NCI-H2029 (cell line): ENCODE measurements at places on chromosomes 16 and 17.

- no peak for DNase-seq
Observed at GRCh38 chr17:79303641-79304205, 229.1 kb downstream of the ENGASE start.

DNA sequence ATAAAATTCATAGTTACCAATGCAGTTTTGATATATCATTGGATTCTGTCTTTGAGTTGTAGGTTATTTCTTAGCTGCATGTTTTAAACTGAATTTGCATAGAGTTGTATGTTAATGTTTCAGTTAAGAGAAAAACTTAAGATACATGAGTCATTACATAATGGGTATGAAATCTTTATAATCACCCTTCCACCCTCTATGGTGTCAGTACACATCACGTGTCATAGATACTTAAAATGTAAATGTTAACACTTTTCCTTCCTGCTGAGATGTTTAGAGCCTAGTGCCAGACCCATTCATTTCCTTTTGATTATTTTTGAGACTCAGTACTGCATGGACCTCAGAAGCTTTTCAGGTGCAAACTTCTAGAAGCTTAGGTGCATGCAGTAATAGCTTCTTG lies 20.5 kb downstream of the ZNF207 start:
- DNase-seq, result no peak

GRCh38 chr17:7079581-7080455 lies at the start of gene CLEC10A:
CLEC10A (minus strand) TSS chr17:7080251; CDS start chr17:7078812, 1,439 bp downstream.
- DNase-seq, result no peak

GRCh38 chr16:4194661-4195060 lies 47.2 kb downstream of the SRL start:
- no peak for DNase-seq

DNA sequence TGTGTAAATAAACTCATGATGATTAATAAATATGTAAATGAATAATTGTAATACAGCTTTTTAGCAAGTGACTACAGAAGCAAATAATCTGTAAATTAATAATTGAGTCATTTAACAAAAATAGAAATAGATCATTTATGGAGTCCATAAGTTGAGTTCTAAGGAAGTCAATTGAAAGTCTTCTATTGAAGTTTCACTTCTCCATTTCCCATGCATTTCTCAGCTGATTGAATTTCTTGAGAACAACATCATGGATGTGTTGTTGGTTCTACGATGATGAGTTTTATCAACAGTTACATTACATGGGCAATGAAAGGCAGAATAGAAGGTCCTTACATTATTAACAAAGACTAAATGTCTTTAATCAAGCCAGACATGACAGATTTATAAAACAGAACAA lies 290.4 kb downstream of the MAP2K6 start:
- DNase-seq, result no peak

GRCh38 chr17:83064021-83064731 lies 15.2 kb upstream of the METRNL start:
- no peak for DNase-seq

DNA sequence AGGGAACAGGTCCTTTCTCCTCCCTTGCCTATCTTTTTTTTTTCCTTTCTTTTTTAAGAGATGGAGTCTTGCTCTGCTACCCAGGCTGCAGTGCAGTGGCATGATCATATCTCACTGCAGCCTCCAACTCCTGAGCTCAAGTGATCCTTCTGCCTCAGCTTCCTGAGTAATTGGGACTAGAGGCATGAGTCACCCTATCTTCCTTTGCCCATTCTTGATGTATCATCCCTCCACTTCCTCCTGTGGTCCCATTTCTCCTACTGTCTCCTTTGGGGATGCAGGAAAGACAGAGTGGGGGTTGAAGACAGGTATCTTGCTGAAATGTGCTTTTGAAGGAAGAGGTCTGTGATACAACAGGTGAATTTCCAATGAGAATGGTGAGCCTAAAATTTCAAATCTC lies 5.5 kb downstream of the MYO19 start:
- no peak for DNase-seq

DNA sequence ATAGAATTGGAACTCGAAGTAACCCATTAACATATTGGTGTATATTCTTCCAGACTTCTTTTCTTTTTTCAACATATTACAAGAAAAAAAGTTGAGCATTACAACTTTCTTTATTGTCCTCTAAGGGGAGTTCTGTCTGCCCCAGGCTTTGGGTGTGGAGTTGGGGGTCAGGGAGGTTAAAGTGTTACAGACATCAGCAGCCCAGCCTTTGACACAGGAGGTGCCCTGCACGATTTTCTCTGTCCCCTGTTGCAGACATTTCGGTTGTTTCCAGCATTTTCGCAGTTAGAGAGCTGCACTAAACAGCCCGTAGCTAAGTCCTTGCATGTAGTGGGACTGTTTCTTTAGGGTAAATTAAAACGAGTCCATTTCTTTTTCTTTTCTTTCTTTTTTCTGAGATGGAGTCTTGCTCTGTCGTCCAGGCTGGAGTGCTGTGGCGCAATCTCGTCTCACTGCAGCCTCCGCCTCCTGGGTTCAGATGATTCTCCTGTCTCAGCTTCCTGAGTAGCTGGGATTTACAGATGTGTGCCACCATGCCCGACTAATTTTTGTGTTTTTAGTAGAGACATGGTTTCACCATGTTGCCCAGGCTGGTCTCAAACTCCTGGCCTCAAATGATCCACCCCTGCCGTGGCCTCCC lies 13.4 kb upstream of the ADCY7 start:
- DNase-seq, result no peak

DNA sequence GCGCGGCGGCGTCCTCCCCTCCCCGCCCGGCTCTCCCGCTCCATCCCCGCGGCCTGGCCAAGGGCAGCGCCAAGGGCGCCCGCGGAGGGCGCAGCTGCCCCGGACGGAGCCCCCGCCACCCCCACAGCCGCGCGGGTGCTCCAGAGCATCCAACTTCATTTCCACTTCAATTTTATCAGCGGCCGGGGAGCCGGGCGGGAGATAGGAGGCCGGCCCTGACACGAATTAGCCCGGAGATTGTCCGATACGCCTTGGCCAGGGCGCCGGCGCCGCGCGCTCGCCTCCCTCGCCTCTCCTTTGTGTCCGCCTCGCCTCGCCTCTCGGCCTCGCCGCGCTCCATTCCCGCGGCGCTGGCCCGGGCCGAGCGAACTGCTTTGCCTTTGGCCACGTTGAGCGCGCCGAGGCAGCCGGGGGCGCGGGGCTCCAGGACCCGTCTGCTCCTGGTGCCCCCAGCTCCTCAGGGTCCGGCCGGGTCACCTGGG lies 129.1 kb upstream of the LHX1 start:
- no peak for DNase-seq

DNA sequence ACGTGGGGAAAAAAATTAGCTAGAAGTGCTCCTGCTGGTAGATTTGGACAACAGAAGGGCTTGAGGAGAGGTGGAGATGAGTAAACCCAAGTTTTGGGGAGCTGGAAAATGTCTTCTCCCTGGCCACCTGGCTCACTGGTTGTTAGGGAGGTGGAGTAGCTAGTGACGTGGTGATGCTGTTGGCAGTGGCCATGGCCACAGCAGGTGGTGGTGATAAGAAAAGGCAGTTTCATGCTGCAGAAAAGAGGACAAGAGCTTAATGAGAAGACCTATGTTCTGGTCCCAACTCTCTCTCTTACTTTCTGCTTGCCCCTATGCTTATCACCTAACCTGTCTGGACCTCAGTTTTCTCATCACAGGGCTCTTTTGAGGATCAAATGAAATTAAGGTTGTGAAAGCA lies 223.5 kb upstream of the N4BP1 start:
- no peak for DNase-seq

- no peak for DNase-seq
Observed at GRCh38 chr16:17027488-17028129, 443.2 kb downstream of the XYLT1 start.

DNA sequence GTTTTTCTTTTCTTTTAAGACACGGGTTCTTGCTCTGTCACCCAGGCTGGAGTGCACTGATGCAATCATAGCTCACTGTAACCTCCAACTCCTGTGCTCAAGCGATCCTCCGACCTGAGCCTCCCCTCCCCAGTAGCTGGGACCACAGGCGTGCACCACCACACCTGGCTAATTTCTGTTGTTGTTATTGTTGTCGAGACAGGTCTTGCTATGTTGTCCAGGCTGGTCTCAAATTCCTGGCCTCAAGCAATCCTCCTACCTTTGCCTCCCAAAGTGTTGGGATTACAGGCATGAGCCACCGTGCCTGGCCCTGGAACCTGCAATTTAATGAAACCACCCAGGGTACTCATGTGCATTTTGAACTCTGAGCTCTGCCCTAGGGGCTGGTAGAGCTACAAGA lies 24.1 kb downstream of the JUP start:
- no peak for DNase-seq

DNA sequence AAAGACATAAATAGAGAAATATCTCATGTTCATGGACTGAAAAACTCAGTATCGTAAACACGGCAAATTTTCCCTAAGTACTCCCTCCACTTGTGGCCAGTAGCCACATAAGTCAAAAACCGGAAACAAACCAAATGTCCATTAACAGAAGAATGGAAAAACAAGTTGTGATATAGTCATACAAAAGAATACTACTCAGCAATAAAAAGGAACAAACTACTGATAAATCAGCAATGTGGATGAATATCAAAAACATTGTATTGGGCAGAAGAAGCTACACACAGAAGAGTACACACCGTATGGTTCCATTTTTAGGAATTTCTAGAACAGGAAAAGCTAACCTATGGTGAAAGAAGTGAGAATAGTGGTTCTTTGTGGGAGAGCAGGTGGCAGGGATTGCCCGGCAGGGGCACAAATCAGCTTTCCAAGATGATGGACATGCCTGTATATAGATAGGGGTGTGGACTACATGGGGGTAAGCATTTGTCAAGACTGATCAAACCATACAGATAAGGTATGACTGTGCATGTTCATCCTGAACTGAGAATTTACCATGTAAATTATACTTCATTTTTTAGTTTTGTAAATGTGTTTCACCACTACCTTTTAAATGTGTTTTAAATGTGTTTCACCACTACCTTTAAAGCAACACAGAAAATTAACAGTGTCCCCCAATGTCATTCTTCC lies 172.8 kb upstream of the CDH5 start:
- DNase-seq, result no peak

- no peak for DNase-seq
Observed at GRCh38 chr17:68248891-68249290, 1.0 kb downstream of the AMZ2 start.

- no peak for DNase-seq
Observed at GRCh38 chr17:82343560-82343959, 10.0 kb upstream of the SECTM1 start.

DNA sequence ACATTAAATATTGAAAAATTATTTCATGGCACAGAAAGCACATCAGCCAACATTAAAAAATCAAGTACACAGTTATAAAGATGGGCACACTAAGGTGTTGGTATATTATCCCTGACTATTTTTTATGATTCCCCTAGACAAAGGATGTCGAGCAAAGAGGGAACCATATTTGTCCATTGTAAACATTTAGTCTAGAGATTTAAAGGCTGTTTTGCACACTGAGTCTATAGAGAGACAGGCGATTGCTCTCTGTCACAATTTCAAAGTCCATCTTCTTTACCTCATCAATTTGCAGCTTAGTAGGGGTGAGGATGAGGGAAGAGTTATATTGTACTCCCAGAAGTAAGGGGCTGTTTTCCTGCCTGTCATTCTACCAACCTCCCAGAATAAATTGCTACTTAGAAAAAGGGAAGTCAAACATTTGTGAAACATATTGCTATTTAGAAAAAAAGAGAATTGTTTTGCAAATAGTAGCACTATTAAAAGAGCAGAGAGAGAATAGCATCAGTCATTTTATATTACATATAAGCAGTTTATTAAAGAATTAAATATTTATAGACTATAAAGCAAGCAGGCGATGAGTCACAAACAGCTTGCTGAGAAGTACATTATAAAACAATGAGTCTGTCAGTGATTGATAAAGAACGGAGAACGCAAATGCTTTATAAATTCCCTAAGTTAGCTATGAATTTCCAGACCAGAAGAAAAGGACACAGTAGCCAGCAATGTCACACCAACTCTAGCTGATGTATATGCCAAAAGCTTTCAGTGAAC lies 270.6 kb upstream of the PMFBP1 start:
- DNase-seq, result no peak

DNA sequence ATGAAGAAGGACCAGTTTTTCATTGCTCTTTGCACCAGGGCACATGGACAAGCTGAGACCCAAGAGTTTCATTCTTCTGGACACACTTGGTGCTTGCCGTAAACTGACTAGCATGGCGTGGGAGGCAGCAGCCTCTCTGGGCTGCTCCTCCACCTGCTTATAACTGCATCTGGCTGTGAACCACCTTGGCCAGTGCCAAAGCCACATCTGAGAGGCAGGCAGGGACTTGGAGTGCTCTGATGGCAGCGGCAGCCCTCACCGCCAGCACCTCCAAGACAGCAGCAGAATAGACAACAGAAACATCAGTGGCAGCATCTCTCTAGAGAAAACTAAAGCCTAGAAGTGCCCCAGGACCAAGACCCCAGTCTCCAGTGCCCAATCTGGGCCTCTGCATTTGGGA lies 4.7 kb downstream of the KRT37 start:
- no peak for DNase-seq

GRCh38 chr16:54060599-54061421 lies 225.8 kb downstream of the IRX3 start:
- DNase-seq, result no peak

DNA sequence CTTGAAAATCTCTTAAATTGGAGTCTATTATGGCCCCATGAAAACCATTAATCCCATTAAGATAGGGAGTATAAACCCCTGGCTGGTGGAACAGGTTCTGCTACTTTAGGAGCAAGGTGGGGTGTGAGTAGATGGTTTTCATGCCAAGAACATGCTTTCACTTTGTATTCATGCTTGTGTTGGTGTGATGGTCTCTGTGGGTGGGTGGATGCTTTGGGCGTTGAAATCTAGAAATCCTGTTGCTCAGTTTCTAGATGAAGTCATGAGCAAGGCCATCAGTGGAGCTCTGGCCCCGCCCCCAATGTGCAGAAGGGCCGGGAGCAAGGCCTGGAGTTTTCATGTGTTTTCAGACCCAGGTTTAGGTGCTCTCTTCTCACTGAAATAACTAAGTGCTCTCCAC lies 20.1 kb downstream of the PLD6 start:
- DNase-seq, result no peak

- no peak for DNase-seq
Observed at GRCh38 chr17:36937959-36938565, 787 bp downstream of the LHX1 start.
